Nucleus accumbens (tissue), 56 donors: ENCODE measurements at places on chromosomes 1 and 21.

DNA sequence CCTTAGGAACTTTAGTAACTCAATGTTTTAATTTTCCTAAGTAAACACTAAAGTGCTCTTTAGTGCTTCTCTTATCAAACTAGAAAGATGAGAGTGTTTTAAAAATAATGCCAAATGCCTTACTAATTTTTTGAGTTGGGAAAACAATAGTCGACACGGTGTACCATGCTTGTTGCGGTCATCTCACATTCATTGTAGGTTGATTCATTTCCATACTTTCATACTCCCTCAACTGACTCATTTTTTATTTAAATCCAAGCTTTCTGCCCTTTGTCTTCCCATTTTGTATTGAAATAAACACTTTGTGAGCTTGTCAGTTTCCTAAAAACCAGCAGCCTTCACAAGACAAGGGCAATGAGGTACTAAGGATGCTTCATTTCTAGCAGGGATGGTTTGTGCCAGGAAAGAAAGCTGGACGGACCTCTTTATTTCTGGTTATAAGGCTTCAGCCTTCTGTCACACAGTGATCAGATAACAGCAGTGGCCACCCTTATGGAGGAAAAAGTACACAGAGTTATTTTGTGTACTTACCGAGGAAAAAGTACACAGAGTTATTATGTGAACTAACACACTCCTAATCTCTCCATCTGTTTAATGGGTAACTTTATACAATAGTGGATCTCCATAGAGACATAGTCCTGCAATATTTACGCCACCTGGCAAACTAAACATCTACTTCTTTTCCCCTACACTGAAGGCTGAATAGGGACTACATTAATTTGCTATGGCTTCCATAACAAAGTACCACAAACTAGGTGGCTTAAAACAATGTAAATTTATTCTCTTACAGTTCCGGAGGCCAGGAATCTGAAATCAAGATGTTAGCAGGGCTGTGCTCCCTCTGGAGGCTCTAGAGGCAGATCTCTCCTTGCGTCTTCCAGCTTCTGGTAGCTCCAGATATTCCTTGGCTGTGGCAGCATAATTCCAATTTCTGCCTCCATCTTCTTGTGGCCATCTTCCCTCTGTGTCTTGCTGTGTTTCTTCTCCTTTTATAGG is 13.0 kb upstream of the CCDC190 start:
- no peak for DNase-seq

DNA sequence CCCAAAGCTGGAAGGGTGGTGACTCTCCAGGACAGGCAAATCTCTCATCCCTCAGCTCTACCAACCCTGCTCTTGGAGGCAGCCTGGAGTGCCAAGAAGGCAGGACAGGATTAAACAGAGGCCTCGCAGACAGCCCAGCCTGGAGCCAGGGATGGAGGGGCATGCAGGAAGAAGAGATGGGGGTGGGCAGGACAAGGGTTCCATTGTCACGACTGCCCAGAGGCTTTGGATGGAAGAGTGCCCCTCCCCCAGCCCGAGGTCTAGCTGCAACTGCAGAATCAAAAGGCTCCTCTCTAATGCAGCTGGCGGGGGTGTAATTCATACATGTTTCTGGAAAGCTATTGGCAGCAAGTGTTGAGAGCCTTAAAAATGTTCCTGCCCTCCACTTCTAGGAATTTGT is 8.8 kb downstream of the RAB7B start:
- peak; percentile 93 for DNase-seq

DNA sequence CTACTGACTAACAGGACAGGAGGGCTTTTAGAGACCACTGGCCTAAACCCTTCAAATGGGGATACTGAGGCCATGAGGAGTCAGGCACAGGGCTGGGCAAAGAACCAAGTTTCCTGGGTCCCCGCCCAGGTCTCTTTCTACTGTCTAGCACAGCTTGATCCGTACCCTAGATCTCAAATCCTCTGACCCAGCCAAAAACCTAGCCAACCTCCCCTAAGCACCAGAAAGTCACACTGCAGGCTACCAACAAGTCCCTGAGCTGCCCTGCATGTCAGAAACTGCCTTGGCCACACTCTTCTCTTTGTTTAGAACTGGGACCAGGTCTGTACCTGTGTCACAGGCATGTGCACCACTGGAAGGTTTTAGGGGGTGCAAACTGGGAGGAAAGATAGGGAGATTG is 33.6 kb downstream of the AHDC1 start:
- no peak for DNase-seq

DNA sequence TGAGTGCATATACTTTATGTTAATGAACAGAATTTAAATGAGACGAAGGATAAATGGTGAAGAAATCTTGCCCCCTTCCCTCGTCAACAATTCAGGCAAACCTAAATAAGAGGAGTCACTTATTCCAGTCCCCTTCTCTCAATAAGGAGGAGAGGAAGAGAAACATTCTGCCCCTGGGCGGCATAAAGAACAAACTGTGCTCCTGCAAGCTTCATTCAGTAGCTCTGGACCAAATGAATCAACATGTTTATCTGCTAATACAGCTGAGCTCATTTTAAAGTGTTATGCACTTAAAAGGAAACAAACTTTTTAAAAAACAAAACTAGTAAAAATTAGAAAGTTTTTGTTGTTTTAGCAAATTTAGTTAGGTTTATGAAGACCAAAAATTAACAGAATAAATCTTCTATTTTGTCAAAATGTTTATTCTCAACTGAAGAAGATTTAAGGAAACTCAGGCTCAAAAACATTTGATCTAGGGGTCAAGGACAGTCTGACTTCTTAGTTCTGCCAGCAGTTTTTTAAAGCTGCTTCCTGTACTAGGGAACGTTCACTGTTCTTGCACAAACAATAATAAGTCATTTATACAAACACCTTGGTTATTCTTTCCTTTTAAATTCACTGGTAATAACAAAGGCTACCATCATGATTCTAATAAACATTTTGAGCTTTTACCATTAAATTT is 58.3 kb downstream of the AKT3 start:
- no peak for DNase-seq

- no peak for DNase-seq
Observed at GRCh38 chr21:21737186-21737585, 739.0 kb downstream of the NCAM2 start.

DNA sequence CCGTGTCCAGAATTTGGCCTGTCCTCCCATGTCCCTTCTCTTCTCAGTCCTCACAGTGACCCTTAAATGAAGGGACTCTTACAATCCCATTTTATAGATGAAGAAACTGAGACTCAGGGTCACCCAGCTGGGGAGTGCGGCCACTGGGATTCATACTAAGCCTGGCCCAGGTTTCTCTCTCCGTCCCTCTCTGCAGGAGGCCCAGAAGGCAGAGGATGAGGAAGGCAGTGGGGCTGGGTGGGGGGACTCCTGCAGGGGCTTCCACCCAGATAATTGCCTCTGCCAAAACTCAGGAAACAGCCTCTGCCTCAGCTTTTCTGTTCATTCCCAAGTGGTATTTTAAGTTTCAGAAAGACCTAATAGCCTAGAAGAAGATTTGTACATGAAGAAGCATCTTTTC is 299.8 kb downstream of the MATN1 start:
- no peak for DNase-seq

GRCh38 chr1:89065079-89065868 is at the start of gene GBP1:
GBP1 (minus strand) TSS chr1:89065208; CDS start chr1:89063234, 1,974 bp downstream.
- DNase-seq = no peak

GRCh38 chr21:43727519-43728153 is 8.7 kb downstream of the PDXK start:
- DNase-seq = no peak

GRCh38 chr21:31993826-31994825 is 121.3 kb downstream of the HUNK start:
- DNase-seq = no peak

- no peak for DNase-seq
Observed at GRCh38 chr1:44043176-44044070, 12.2 kb upstream of the SLC6A9 start.

GRCh38 chr1:116819081-116819480 is 64.9 kb downstream of the CD2 start:
- no peak for DNase-seq

GRCh38 chr1:212108981-212109380 is 73.4 kb downstream of the DTL start:
- DNase-seq = no peak

DNA sequence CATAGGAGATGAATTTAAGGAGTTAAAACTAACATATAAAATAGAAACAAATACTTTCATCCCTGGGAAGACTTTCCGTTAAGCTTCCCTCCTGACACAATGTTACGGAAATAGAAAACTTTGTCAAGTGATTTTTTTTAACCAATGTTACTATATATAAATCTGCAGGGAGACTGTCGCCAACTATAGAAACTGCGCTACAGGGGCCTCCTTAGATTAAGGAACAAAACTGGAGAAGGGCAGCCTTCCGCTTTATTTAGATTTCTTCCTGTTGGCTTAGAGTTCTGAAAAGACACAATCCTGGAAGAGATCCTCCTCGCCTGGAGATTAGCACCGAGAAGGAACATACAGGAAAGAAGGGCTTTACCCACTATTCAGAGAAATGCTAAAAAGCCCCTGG is 1.5 kb downstream of the MGST3 start:
- no peak for DNase-seq

DNA sequence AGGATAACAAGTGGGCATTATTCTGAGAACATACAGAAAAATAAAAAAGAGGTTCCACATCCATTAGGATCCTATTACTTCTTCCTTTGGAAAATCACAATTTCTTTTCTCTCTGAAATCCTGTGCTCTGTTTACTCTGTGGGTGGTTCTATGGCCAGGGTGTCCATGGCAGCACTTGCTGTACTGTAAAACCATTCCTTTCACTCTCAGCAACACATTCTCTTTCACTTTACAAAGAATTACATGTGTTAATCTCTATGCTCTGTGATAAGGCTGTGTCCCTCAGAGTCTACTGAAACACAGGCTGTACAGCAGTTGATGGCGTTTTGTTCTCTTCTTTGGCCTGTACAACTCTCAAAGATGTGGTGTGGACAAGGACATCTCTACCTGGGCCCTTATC is 524.1 kb downstream of the PTBP2 start:
- DNase-seq = no peak
